ENCODE measurements at places on chromosomes 5 and 9. TPM values are rescaled to one million over a fixed set of nuclear protein-coding genes. Genes with fewer than 3 reads are reported as not detected.

- peaks cover 6% of the 10 kb centered on the region for H3K36me3 ChIP-seq
- no peak overlapping the region for H3K4me3 ChIP-seq
- no peaks in the 10 kb centered on the region for H3K4me1 ChIP-seq
- H3K27ac ChIP-seq = no peak overlapping the region
Observed at GRCh38 chr9:123445981-123446610, 90.1 kb downstream of the CRB2 start.

Gene FGF1
- 0.32 TPM for total RNA-seq

DNA sequence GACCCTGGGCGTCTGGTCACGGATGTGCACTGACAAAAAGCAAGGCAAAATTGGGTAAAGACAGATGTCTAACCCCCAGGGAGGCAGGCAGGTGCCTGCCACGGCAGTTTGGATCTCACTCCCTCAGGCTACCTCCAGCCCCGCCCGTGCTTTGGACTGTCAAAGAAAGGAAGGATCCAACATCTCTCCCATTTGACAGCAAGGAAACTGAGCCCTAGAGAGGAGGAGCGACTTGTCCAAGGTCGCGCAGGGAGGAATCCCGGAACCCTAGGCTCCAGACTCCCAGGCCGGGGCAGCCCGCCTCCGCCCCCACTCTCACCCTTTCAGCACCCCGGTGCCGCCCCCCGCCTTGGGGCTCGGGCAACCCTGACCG lies 376 bp downstream of the GOLGA1 start:
- H3K27me3 ChIP-seq = no peaks in the 10 kb centered on the region
- peak overlapping the region; percentile 67 for H3K4me3 ChIP-seq
- H3K4me1 ChIP-seq = peaks cover 4% of the 10 kb centered on the region

Gene KLHL3
- total RNA-seq = 1.8 TPM

Gene GPR150
- total RNA-seq = not detected

DNA sequence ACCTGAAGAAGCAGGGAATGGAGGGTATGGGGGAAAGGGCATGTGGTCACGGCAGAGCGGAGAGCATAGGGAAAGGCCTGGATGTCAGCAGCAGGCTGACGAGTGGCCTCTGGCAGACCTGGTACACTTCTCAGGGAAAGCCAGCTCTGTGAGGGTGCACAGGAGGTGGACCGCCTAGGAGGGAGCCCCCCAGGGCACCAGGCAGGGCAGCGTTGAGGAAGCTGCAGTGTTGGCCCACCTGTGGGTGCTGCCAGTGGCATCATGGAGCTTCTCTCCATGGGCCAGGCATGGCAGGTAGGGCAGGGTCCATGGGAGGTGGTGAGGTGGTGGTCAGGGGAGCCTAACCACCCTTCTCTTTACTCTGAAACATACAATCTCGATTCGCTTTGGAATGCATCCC lies 143.0 kb upstream of the PITX1 start:
- H3K27ac ChIP-seq = no peak overlapping the region
- H3K4me1 ChIP-seq = no peaks in the 10 kb centered on the region
- H3K27me3 ChIP-seq = peaks cover 6% of the 10 kb centered on the region
- H3K4me3 ChIP-seq = no peak overlapping the region
- H3K36me3 ChIP-seq = no peaks in the 10 kb centered on the region

DNA sequence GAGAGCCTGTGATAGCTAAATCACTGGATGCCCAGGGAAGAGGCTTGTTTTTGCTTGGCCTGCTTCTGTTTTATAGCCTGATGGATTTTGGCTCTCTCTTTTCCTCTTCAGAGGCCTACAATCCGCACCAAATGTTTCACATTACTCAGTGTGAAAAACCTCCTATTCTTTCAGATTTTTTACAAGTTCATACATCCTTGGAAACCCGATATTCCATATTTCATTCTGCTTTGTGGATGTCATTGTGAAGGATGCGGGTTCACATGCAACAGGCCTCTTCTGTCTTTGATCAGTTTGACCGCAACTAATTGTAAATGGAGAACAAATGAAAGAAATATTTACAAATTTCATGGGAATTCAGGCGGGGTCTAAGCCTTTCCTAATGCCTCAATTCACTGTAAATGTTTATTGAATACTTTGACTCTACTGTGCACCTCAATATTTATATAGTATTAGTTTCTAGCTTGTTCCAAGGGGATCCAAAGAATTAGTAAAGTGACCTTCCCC lies 269.9 kb downstream of the DMRT2 start:
- H3K27me3 ChIP-seq = no peaks in the 10 kb centered on the region
- DNase-seq = no peak
- H3K4me1 ChIP-seq = no peaks in the 10 kb centered on the region
- H3K36me3 ChIP-seq = no peaks in the 10 kb centered on the region
- H3K4me3 ChIP-seq = no peak overlapping the region
- H3K27ac ChIP-seq = no peak overlapping the region

Gene TLX3
- total RNA-seq = not detected

GRCh38 chr9:10144355-10144754 lies 468.4 kb downstream of the PTPRD start:
- no peak overlapping the region for H3K27ac ChIP-seq
- no peaks in the 10 kb centered on the region for H3K36me3 ChIP-seq
- H3K27me3 ChIP-seq = no peaks in the 10 kb centered on the region

GRCh38 chr5:53478411-53479044 lies 1.9 kb upstream of the FST start:
- peak overlapping the region; percentile 82 for H3K4me3 ChIP-seq
- peaks cover 76% of the 10 kb centered on the region for H3K27me3 ChIP-seq
- H3K27ac ChIP-seq = no peak overlapping the region

- DNase-seq = peak; percentile 31
- H3K36me3 ChIP-seq = no peaks in the 10 kb centered on the region
- H3K4me1 ChIP-seq = peaks cover 3% of the 10 kb centered on the region
- no peaks in the 10 kb centered on the region for H3K27me3 ChIP-seq
Observed at GRCh38 chr5:124527220-124527991, 219.0 kb downstream of the ZNF608 start.

GRCh38 chr9:35085078-35085477 lies 5.3 kb upstream of the FANCG start:
- H3K4me3 ChIP-seq = no peak overlapping the region
- peaks cover 8% of the 10 kb centered on the region for H3K36me3 ChIP-seq
- no peak for DNase-seq
- H3K4me1 ChIP-seq = no peaks in the 10 kb centered on the region
- no peaks in the 10 kb centered on the region for H3K27me3 ChIP-seq

DNA sequence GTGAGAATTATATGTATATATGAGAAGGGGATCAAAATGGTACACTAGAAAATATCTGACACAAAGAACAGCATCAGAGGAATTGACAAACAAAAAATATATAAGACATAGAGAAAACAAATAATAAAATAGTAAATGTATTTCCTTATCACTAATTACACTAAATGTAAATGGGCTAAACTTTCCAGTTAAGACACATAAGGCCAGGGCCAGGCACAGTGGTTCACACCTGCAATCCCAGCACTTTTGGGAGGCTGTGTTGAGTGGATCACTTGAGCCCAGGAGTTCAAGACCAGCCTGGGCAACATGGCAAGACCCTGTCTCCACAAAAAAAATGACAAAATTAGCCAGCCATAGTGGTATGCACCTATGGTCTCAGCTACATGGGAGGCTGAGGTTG lies 8.5 kb downstream of the FBXL17 start:
- no peaks in the 10 kb centered on the region for H3K36me3 ChIP-seq
- no peaks in the 10 kb centered on the region for H3K4me1 ChIP-seq
- no peaks in the 10 kb centered on the region for H3K27me3 ChIP-seq
- no peak for DNase-seq
- no peak overlapping the region for H3K4me3 ChIP-seq
- no peak overlapping the region for H3K27ac ChIP-seq

DNA sequence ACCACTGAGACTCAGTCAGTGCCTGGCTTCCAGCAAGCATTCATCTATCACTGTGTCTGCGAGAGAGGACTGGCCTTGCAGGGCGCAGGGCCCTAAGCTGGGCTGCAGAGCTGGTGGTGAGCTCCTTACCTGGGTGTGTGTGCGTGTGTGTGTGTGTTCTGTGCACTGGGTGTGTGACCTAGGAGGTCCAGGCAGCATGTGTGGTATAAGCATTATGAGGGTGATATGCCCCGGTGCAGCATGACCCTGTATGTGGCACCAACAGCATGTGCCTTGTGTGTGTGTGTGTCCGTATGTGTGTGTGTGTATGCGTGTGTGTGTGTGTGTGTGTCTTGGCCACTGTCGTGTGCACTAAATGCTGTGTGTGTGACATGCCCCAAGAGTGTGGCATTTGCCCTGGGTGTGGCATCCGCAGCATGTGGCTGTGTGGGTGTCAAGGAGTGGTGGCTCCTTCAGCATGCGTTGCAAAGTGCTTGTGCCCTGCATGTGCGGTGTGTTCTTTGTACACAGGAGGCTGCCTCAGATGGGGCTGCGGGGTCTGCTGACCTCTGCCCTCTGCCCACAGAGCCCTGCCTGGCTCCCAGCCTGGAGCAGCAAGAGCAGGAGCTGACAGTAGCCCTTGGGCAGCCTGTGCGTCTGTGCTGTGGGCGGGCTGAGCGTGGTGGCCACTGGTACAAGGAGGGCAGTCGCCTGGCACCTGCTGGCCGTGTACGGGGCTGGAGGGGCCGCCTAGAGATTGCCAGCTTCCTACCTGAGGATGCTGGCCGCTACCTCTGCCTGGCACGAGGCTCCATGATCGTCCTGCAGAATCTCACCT lies 3.3 kb downstream of the FGFR4 start:
- peaks cover 43% of the 10 kb centered on the region for H3K4me1 ChIP-seq
- no peak overlapping the region for H3K4me3 ChIP-seq
- no peaks in the 10 kb centered on the region for H3K27me3 ChIP-seq
- H3K36me3 ChIP-seq = no peaks in the 10 kb centered on the region
- DNase-seq = peak; percentile 47

GRCh38 chr5:96961053-96961452 lies 25.2 kb downstream of the LNPEP start:
- no peak overlapping the region for H3K4me3 ChIP-seq
- no peak overlapping the region for H3K27ac ChIP-seq
- DNase-seq = no peak
- no peaks in the 10 kb centered on the region for H3K27me3 ChIP-seq

DNA sequence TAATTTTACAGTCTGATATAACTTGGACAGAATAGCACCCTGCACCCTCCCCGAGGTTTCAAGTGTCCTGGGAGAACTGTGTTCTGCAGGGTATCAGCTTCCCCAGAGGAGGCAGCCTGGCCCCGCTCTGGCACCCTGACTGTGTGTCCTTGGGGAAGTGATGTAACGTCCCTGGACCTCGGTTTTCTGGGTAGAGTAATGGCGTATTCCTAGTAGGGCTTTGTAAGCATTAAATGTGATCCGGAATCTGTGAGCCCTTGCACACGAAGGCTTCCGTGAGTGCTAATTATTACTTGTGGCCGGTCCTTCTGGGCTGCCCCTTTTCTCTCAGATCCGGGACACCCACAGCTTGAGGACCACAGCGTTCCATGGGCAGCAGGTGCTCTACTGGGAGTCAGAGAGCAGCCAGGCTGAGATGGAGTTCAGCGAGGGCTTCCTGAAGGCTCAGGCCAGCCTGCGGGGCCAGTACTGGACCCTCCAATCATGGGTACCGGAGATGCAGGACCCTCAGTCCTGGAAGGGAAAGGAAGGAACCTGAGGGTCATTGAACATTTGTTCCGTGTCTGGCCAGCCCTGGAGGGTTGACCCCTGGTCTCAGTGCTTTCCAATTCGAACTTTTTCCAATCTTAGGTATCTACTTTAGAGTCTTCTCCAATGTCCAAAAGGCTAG lies 1.0 kb upstream of the CACFD1 start:
- peaks cover 2% of the 10 kb centered on the region for H3K4me1 ChIP-seq
- no peaks in the 10 kb centered on the region for H3K27me3 ChIP-seq

Gene IRX4
- not detected for total RNA-seq

DNA sequence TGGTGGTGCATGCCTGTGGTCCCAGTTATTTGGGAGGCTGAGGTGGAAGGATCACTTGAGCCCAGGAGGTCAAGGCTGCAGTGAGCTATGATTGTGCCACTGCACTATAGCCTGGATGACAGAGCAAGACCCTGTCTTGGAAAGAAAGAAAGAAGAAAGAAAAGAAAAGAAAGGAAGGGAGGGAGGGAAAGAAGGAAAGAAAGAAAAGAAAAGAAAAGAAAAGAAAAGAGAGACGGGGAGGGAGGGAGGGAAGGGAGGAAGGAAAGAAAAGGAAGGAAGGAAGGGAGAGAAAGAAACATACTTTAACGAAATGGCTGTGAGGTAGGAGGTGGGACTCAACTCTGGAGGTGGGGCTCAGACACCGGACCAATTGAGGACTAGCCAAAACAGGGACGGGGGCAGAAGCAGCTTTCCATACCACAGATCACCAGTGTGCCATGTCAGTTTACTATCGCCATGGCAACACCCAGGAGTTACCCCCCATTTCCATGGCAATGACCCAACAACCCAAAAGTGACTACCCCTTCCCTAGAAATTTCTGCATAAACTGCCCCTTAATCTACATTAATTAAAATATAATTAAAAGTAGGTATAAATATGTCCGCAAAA lies 21.3 kb downstream of the PTGES start:
- no peak for DNase-seq
- no peak overlapping the region for H3K4me3 ChIP-seq
- H3K27ac ChIP-seq = no peak overlapping the region

- no peak overlapping the region for H3K4me3 ChIP-seq
- no peak for DNase-seq
- no peaks in the 10 kb centered on the region for H3K36me3 ChIP-seq
- no peaks in the 10 kb centered on the region for H3K4me1 ChIP-seq
Observed at GRCh38 chr9:75814667-75815066, 75.8 kb upstream of the PCSK5 start.

Gene GLIPR2
- 9.7 TPM for total RNA-seq

- peak overlapping the region; percentile 31 for H3K27ac ChIP-seq
- no peak for DNase-seq
- no peaks in the 10 kb centered on the region for H3K36me3 ChIP-seq
- no peaks in the 10 kb centered on the region for H3K4me1 ChIP-seq
- no peaks in the 10 kb centered on the region for H3K27me3 ChIP-seq
Observed at GRCh38 chr9:107945961-107946360, 456.4 kb upstream of the KLF4 start.

Gene TMEM215
- total RNA-seq = not detected
